ENCODE measurements at places on chromosomes 16 and 17.

- DNase-seq = no peak
Measured at GRCh38 chr16:78749745-78750268, 650.4 kb downstream of the WWOX start.

GRCh38 chr17:2235792-2236366, 67.7 kb downstream of the SMG6 start:
- DNase-seq = no peak

- DNase-seq = peak; percentile 59
Measured at GRCh38 chr16:30786936-30787612, at the start of gene ZNF629. Gene ZNF629 (minus strand): TSS chr16:30787205. CDS start chr16:30784482, 2,723 bp downstream.

DNA sequence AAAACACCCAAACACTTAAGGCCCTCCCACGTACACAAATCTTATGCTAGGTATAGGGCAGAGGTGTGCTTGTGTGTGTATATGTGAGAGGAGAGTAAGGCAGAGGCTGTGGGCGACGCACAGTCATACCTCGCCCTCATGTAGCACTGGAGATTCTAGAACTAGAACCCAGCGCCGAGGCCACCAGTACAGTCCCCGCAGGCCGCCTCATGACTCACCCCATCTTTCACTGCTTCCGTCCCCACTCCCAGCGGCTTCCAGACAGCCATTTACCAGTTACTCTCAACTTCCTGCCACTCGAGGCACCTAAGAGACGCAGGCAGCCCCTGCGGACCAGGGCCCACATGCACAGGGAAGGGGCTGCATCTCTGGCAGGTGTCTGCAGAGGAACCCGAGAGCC, 23.2 kb upstream of the CYTH1 start:
- no peak for DNase-seq

DNA sequence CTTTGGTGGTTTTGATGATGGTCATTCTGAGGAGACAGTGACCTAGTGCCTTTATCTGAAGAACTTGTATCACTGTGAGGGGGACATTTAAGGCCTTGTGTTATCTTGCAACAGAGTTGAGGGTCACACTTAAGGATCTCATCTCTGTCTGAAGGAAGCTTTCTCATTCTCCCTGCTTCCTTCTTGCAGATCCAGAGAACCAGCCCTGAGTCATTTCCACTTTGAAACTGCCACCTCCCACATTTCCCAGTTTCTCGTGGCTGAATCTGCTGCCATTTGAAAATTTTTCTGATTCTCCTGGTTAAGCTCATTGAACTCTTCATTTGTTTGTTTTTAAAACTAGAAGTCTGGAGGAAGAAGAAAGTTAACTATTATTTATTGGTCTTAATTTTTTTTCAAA, 190.2 kb upstream of the CDH11 start:
- no peak for DNase-seq

DNA sequence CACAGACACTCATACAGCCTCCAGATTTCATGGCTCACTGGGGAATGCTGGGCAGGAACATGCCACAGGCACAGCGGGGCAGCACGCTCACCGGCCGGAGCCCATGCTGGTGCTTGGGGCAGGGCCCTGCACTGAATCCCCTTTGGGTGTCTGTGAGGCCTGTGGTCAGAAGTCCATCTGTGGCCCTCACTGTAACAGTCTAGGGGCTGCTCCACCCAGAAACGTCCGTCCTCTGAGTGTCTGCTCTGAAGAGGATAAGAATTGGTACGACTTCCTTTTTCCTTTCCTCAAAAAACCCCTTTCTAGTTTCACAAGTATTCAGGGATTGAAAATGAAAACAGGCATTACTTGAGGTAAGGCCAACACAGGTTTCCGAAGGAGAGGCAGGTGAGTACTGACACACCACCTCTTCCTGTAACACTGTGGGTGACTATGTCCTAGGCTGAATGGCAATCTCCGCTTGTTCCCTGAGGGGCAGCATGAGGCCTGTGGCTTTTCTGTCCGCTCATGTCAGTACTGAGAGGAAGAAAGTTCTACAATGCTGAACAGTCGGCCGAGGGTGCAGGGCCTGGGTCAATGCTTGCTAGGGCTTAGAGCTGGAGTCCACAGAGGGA, 42.5 kb downstream of the TMEM11 start:
- no peak for DNase-seq

DNA sequence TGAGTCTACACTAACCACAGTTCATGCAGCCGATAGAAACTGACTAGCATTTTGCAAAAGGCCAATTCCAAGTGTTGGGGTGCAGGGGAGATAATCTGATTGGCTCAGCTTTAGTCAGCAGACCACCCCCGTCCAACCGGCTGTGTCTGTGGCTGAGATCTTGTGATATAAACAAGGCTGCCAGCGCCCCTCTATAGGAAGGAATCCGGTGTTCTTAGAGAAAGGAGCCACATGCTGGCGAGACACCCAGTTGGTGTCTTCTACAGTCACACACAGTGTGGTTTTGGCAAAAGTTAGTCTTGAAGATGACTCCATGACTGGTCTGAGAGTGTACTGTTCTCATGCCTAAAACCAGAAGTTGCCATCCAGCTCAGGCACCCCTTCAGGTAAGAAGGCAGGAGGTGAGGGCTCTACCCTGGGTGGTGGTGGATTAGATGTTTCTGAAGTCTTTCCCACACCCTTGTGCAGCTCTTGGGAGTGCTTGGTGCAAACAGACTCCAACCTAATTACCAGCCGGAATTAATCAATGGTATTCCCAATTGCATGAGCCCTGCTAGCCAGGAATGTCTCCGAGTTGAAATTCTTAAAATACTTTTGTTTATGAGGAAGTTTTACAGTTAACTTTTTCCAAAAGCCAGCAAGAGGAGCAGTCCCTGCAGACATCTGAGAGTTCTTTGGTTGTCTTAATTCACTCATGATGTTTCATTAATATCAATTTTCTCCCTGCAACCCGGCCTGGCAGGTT, 172.3 kb upstream of the IRX6 start:
- no peak for DNase-seq

GRCh38 chr17:49093131-49093530, 39.4 kb upstream of the B4GALNT2 start:
- no peak for DNase-seq
